ENCODE measurements at places on chromosomes 7 and 10.

DNA sequence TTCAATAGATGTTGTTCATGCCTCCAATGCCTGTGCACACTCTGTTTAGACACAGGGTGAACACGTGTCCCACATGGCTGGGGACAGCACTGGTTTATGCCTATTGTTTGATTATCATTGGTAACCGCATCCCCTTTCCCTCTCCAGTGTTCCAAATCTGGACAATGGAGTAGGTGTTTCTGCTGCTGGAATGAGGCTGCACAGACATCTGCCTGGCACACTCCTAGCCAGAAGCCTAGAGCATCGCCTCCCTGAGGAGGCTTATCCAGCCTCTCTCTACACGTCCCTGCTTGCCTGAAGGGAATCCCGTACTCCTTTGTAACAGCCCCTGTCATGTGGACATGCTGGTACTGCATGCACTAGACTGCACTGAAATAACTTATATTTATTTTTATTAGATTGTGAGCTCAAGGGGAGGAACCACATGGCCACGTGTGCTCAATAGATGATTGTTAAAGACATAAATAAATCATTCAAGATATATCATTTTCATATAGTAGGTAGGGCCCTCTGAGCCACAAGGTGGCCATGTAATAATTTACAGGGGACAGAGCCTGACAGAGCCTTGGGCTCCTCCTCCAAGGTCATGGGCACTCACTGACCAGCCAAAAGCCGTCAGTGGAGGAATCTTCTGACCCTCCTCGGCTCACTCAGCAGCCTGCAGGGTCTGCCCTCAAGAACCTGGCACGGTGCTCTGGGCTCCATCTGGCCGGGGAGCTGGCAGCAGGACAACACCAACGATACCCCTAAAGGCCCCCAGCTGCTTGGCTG is 310.9 kb upstream of the ZNF32 start:
- no peak for DNase-seq

DNA sequence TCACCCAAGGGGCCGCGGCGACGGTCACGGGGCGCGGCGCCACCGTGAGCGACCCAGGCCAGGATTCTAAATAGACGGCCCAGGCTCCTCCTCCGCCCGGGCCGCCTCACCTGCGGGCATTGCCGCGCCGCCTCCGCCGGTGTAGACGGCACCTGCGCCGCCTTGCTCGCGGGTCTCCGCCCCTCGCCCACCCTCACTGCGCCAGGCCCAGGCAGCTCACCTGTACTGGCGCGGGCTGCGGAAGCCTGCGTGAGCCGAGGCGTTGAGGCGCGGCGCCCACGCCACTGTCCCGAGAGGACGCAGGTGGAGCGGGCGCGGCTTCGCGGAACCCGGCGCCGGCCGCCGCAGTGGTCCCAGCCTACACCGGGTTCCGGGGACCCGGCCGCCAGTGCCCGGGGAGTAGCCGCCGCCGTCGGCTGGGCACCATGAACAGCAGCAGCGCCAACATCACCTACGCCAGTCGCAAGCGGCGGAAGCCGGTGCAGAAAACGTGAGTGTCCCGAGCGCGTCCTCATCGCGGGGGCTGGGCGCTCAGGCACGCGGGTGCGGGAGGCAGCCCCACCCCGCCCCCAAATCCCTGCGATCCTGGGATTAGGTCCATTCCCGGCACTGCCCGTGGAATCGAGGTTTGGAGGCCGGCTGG is 509 bp downstream of the AHR start:
- no peak for DNase-seq

- no peak for DNase-seq
Observed at GRCh38 chr10:24153031-24153430, 55.9 kb upstream of the KIAA1217 start.

GRCh38 chr10:103276896-103277712 is at the start of gene INA:
Gene INA (plus strand): TSS chr10:103277138. CDS start chr10:103277212, 74 bp downstream.
- no peak for DNase-seq

GRCh38 chr7:73645643-73646174 is 21.4 kb upstream of the MLXIPL start:
- no peak for DNase-seq

- DNase-seq, result peak; percentile 47
Observed at GRCh38 chr10:5159126-5159525, 25.8 kb downstream of the AKR1C8 start.

GRCh38 chr10:95756041-95756761 is at the start of gene ENTPD1:
Gene ENTPD1 (plus strand): TSS chr10:95756163. CDS start chr10:95756240, 77 bp downstream.
- no peak for DNase-seq

- DNase-seq, result peak; percentile 39
Observed at GRCh38 chr10:29304264-29304994, 15.6 kb downstream of the LYZL1 start.

DNA sequence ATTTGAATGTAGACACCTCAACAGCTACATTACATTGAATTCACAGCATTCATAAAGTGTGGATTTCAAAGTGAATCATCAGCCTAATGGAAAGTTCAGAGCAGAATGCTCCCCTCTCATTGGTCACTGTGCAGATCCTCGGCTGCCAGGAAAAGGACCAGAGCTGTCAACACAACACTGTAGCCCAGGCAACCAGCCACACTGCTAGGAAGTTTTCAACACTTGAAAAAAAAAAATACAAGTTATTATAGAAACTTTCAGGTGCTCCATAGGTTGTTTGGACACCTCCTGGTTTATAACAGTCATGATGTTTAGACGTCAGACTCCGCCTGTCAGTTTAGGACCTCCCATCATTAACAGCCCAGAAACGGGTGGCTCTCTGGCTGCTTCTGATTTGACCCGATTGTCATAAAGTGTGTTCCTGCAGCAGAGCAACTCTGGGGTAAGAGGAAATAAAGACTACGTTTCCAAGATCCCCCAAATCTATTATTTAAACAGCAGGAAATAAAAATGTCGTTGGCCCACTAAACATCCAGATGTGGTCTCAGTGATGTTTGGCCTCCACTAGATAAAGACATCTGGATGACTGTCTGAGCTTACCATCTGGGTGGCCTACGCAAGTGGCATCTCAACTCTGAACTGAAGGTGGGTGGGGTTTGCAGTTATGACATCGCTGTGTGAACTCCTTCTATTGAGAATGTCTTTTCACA is 117.4 kb downstream of the CABCOCO1 start:
- DNase-seq, result peak; percentile 80

DNA sequence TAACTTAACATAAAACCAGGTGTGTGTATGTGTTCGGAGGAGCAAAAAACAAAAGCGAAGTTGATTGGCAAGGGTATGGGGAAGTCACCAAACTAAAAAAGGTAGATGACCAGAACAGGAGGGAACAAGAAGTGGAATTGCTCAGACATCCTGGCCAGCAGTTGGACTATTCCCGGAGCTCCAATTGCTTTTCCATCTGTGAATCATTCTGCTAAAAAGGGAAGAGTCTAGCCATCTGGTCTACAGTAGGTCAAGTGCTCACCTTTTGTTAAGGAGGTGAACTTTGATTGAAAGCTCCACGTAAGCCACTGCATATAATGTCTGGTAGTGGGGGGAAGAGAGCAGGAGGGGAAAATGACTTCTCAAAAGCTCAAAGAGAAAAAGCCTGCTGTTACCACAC is 50.0 kb upstream of the BET1 start:
- peak; percentile 25 for DNase-seq
